Stimulated activated CD4-positive, alpha-beta T cell treated with anti-CD3 and anti-CD28 coated beads, Interleukin-4, amount 100 ng/mL, for 1 hour (primary cell): ENCODE measurements at places on chromosomes 6 and 20.

DNA sequence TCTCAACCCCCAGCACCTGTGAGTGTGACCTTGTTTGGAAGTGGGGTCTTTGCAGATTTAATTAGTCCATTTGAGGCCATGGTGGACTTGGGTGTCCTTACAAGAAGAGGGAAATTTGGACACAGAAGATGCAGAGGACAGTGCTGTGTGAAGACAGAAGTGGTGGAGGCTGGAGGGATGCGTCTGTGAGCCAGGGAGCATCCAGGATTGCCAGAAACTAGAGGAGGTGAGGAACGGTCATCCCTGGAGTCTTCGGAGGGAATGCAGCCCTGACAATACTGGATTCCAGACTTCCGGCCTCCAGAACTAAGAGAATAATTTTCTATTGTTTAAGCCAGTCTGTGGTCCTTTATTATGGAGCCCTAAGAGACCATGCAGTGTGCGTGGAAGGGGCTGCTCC lies 22.9 kb upstream of the NPBWR2 start:
- no peak for DNase-seq

DNA sequence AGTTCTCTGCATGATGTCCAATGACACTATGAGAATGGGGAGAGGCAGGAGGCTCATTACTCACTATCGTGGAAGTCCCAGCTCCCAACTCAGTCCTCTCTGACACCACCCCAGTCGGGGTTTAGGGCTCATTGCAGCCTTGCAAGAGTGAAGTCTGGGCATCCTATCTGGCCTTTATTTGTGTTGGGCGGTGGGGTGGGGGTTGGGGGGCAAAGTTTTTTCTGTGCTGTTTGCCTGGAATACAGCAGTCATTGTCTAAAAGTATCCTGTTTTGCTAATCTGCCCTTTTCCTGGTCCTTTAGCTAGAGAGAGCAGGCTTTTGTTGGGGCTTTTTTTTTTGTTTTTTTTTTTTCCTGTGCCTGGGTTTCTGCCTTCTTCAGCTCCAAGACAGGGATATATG lies 174.2 kb downstream of the MYLK4 start:
- no peak for DNase-seq

DNA sequence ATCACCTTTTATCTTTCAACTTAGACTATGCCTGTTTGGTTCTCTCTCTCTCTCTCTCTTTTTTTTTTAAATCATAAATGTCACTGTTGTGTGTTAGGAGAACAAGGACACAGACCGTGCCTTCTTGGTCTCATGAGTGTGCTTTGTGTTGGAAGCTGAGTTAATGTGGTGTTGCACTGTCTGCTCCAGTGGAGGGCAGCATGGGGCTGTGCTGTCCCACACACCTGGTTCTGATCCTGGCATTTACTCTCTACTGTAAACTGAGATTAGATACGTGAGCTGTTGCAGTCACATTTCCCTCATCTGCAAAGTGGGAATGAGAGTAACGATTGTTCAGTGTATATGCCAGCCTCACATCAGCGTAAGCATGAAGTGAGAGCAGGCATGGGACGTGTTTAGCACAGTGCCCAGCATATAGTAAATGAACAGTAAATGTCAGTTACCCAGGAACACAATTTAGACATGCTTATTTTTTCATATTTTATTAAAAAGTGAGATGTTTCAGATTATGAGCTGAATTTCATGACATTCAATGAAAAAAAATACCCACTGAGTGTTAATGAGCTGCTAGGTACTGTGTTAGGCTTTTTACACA lies 161.1 kb downstream of the FARS2 start:
- peak; percentile 5 for DNase-seq

- no peak for DNase-seq
Observed at GRCh38 chr6:117496383-117496990, 14.0 kb downstream of the DCBLD1 start.

GRCh38 chr20:63951398-63952209 lies 4.6 kb downstream of the UCKL1 start:
- DNase-seq, result no peak

- DNase-seq, result peak; percentile 49
Observed at GRCh38 chr20:8305449-8305978, 173.4 kb downstream of the PLCB1 start.

DNA sequence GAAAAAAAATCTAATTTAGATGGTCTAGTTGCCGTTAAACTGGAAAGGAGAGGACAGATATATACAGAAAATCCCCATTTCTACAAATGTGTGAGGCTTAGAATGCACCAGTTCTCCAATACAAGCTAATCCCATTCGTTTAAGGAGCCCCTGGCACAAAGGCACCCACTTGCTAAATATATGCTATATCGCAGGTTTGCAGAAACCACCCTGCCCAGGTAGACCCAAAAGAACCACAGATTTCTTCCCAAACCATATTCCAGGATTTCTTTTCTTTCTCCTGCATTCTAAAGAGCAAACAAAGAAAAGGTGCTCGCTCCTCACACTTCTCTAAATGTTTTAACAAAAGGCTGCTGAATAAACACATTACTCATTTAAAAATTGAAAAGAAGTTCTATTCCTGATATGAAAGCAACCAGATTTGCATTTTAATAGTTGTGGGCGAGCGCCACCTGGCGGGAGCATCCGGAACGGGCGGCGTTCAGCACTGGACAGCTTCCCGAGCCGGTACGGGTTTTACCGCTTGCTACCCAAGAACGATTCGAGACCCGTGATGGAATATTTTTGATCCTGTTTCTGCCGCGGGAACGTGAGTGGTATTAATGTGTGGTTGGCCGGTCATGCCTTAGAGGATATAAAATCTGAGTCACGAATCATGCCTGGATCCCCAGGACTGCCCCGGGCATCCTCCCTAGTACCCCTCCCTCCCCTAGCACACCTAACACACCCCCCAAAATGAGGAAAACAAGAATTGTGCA lies 2.1 kb downstream of the PTPRT start:
- peak; percentile 57 for DNase-seq

DNA sequence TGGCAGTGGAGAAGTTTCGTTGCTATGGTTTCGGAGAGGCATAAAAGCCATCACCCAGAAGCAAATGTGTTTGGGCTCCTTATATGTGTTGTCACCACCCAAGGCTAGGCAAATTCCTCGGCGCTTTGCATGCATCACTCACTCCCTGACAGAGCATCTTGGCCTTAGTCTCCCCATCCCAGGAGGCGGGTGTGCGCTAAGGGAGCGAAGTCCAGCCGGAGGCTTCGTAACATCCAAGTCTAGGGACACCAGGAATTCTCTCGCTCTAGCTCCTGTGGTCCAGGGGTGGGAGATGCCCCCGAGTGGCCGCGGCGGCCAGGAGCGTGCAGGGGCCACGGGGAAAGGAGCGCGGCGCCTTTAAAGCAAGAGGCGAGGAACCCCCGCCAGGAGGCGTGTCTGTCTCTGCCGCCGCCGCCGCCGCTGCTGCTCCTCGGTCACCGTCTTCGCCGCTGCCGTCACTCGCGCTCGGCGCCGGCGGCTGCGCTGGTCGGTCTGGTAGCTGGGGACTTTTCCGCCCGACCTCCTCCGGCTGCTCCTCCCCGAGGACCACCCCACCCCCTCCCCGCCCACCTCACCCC lies at the start of gene GRIK2:
GRIK2 (plus strand) TSS at position 458 of the 578 bp plus-strand sequence.
- DNase-seq, result no peak

DNA sequence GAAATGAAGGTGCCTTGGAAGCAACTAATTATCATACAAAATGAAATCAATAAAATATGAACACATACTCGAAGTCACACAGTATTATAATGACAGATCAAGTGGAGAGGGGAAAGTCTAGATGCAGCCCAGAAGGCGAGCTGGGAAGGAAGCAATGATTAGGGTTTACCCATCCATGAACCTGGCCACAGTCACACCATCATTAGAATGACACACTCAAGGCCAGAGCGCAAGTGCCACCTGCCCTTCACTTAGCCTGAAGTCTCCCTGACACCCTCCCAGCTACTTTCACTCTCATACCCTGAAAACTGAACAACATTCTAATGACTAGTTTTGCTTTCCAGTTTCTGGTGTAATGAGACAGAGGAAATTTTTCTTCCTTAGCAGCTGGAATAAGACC lies 302.8 kb upstream of the JARID2 start:
- no peak for DNase-seq

DNA sequence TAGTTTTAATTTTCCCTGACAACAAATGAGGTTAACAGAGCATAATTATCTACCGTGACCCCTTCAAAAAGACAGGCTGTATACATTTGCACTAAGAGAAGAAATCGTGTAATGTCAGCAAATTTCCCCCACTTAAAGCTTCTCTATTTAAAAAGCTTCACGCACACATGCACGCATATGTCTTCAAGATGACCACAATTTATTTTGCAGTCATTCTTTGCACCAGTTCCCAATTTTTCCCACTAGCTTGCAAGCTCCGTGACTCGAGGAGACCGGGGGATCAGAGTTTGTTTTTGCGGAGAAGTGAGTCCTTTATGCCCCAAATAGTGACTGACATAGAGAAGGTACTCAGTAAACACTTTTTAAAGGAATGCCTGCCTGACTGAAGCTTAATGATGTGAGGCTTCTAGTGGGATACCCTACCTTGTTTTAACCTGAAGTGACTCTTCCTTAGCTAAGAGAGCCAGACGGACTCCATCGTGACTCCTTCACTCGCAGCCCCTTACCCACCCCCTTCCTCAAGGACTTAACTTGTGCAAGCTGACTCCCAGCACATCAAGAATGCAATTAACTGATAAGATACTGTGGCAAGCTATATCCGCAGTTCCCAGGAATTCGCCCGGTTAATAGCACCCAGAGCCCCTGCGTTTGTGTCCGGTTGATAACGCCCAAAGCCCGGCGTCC lies 9.3 kb upstream of the NQO2 start:
- DNase-seq, result no peak

DNA sequence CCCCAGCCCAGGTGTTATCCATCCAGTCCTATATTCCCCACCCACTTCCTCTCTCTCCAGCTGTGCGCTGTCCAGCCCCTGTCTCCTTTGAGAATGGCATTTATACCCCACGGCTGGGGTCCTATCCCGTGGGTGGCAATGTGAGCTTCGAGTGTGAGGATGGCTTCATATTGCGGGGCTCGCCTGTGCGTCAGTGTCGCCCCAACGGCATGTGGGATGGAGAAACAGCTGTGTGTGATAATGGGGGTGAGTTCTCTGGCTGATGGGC lies 1.1 kb downstream of the C2 start:
- no peak for DNase-seq

GRCh38 chr6:18392346-18392877 lies 5.3 kb downstream of the RNF144B start:
- DNase-seq, result no peak

DNA sequence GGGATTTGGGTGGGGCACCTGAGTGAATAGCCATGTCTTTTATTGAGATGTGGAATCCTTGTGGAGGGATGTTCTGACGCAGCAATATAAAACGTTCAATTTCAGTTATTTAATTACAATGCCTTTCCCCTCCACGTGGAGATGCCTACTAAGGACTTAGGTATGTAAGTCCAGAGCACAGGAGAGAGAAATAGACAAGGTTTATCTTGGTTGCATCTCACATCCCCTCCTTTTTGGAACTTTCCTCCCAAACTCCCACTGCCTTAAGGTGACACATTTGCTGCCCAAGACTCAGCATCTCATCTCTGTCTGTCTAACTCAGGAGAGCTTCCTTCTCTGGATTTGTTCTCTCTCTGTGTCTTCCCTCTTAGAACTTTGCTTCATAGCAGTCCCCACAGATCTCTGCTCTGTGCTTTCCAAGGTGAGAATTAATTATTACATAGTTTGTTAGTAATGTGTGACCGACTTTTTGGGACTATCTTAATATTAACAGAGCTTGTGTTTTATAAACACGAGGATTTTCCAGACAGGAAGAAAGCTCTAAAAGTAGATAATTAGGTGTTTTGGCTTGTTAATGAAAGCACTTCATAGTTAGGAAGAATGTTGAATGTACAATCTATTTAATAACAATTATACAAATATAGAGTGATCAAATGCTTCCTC lies 52.6 kb downstream of the COL19A1 start:
- no peak for DNase-seq

DNA sequence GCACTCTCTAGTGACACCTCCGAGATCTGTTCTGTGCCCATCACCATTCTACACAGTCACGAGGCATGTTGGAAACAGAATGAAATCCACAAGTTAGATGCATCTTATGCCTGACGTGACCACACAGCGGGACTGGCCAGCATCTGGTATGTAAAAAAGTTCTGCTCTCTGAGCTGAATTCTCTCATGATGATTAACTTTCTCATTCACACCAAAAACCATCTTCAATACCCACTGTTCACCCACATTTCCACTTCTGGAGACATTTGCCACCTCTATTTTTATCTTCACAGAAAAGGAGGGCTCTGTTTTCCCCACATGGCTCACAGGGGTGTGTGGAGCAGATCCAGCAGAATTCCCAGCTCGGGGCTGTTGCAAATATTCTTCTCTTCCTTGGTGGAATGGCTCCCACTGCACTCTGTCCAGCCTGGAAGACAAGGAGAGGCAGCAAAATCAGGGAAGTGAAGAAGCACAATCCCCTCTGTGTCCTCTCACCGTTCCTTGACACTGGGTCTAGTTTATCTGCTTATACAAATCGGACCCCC lies 303.4 kb downstream of the TAF4 start:
- no peak for DNase-seq

DNA sequence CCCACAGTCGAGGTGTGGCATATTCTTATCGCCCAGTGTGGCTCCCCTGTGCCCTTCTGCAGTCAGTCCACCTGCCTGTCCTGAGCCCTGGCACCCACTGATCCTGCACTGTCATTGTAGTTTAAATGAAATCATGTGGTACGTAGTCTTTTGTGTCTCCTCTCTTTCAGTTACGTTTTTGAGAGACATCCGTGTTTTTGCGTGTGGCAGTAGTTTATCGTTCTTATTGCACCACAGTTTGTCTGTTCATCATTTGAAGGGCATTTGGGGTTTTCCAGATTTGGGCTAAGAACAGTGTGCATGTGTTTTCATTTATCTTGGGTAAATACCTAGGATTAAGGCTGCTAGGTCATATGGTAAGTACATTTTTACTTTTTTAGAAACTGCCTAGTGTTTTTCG lies 49.3 kb downstream of the SPATA2 start:
- DNase-seq, result no peak

GRCh38 chr6:139159016-139159415 lies 24.1 kb downstream of the HECA start:
- no peak for DNase-seq

DNA sequence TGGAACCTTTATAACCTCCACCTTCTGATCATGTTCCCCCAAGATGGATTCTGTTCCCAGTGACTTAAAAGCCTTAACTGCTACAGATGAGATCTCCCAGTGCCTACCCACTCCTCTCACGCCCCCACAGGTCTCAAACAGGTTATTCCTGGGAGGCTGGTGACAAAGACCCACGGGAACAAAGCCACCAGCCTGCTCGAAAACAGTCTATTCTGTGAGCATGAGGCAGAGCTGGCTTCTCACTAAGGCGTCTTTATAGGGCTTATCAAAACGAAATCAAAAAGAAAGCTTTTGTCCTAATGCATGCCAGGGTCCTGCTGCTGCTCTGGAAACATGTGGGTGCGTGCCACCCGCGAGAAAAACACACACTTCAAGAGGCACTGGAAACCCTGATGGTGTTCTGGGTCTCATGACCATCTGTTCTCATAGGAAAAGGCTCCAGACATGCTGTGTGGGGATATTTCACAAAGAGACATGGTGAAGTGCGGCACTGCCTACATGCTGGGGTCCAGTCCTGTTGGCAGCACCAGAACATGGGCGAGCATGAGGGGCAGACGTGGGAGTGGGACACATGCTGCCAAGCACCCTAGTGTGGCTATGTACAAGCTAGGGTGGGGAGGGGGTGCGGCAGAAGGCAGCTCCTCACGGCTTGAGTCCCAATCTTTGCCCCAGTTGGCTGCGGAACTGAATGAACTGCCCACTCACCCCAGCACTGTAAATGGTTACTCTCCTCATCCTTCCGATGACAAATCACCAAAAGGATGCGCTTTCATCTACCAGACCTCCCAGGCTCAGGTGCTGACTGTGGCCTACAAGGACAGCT lies 2.1 kb downstream of the FKBP1A start:
- DNase-seq, result no peak
